Right ventricle myocardium inferior (tissue), 1 donor: ENCODE measurements at places on chromosomes 11 and 22. TPM values are rescaled to one million over a fixed set of nuclear protein-coding genes. Genes with fewer than 3 reads are reported as not detected.

Gene NCR3LG1
- 0.73 TPM for total RNA-seq

Gene MYOD1
- total RNA-seq, result 0.27 TPM

Gene SYCE3
- not detected for total RNA-seq

Gene NF2
- total RNA-seq, result 49.0 TPM

Gene RNF121
- total RNA-seq, result 23.0 TPM

Gene SOX6
- total RNA-seq, result 14.1 TPM

Gene SLC15A3
- total RNA-seq, result 20.8 TPM

Gene PTDSS2
- total RNA-seq, result 27.8 TPM

Gene PLET1
- not detected for total RNA-seq

Gene ZNF280B
- total RNA-seq, result 0.49 TPM

Gene DRICH1
- total RNA-seq, result not detected

Gene SPDYC
- total RNA-seq, result not detected

Gene NXPE1
- not detected for total RNA-seq

Gene PKDREJ
- total RNA-seq, result 0.08 TPM

Gene KRTAP5-9
- not detected for total RNA-seq

Gene PAMR1
- 14.5 TPM for total RNA-seq

Gene SCUBE2
- 1.3 TPM for total RNA-seq

Gene SAA1
- 7.8 TPM for total RNA-seq

Gene C11orf71
- 9.3 TPM for total RNA-seq

Gene BCO2
- total RNA-seq, result 155 TPM
